Pulmonary artery endothelial cell (primary cell): ENCODE measurements at places on chromosomes 2 and 18. TPM values are rescaled to one million over a fixed set of nuclear protein-coding genes. Genes with fewer than 3 reads are reported as not detected.

DNA sequence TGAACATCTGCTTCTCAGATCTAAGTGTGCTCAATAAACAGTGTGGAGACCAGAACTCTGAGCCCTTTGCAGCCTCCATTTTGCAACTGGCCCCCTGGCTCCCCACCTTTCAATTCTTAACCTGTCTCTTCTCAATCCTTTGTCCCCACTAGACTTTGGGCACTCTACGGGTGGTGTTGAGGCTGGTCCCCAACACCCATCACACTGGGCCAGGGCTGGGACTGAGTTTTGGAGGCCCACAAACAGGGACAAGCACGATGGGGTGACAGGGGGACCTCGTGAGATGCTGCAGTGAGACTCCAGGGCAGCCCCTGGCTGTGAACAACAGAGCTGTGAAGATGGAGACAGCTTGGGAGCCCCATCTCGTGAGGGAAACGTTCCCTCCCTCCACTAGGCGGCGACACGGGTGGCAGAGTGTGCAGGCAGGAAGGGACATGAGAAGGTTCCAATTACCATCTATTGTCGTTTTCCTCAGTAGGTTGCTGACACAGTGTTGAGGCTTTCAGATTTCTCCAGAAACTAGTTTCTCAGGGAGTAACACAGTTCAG lies 1.2 kb downstream of the ANKMY1 start:
- DNase-seq, result no peak

DNA sequence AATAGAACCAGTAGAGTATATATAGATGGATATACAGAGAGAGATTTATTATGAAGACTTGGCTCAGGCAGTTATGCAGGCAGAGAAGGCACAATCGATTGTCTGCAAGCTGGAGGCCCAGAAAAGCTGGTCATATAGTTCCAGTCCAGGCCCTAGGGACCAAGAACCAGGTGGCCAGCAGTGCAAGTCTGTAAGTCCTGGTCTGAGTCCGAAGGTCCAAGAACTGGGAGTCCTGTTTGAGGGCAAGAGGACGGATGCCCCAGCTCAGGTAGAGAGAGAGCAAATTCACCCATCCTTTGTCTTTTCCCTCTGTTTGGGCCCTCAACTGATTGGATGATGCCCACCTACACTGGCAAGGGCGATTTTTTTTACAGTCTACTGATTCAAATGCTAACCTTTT lies 164.6 kb downstream of the CAMKMT start:
- no peak for DNase-seq

- no peak for DNase-seq
These were observed 2.0 kb downstream of the LYPD6B start for GRCh38 chr2:149040451-149040850.

CHST9 gene
- not detected in 2 replicates for total RNA-seq

DNA sequence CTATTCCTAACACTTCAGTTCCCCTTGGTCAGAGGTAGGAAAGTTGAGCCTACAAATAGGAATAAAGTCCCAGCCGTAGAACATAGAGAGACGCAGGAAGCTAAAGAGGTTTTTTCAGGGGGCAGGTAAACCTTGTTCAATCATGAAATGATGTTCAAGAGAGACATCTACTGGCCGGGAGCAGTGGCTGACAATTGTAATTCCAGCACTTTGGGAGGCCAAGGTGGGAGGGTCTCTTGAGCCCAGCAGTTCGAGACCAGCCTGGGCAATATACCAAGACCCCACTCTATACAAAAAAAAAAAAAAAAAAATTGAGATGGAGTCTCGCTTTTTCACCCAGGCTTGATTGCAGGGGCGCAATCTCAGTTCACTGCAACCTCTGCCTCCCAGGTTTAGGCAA lies 66.7 kb upstream of the DNAJC10 start:
- no peak for DNase-seq

TEX44 gene
- total RNA-seq, result not detected in 2 replicates

- DNase-seq, result no peak
These were observed 91.5 kb downstream of the CCBE1 start for GRCh38 chr18:59605633-59606192.
